ENCODE measurements at places on chromosomes 3 and 15.
A peak's percentile ranks its signal among the peaks of the same experiment; 100 is the strongest.

- no peak for DNase-seq
Measured at GRCh38 chr3:29649815-29650547, 369.1 kb downstream of the RBMS3 start.

GRCh38 chr3:35677797-35678196, 38.5 kb downstream of the ARPP21 start:
- no peak for DNase-seq

GRCh38 chr3:9156604-9157003, 92.8 kb downstream of the SRGAP3 start:
- DNase-seq, result no peak

- no peak for DNase-seq
Measured at GRCh38 chr3:90011131-90011530, 903.7 kb downstream of the EPHA3 start.

- no peak for DNase-seq
Measured at GRCh38 chr3:153574445-153574844, 412.4 kb downstream of the RAP2B start.

GRCh38 chr15:65333856-65334255, 29.4 kb downstream of the RNU5B-1 start:
- DNase-seq, result no peak

DNA sequence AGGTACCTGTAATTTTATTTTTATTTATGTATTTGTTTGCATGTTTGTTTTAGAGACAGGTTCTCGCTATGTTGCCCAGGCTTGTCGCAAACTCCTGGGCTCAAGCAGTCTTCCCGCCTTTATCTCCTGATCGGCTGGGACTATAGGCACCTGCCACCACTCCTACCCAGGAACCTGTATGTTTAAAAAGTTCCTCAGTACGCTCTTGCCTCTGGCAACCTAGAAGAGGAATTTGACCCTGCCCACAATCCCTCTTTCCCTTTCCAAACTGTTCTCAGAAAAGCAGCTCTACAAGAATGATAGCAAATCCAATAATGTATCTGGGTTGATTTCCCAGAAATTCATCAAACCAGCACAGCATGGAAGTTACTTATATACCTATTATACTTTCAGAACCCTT, 20.9 kb upstream of the PHLDB2 start:
- DNase-seq, result no peak

DNA sequence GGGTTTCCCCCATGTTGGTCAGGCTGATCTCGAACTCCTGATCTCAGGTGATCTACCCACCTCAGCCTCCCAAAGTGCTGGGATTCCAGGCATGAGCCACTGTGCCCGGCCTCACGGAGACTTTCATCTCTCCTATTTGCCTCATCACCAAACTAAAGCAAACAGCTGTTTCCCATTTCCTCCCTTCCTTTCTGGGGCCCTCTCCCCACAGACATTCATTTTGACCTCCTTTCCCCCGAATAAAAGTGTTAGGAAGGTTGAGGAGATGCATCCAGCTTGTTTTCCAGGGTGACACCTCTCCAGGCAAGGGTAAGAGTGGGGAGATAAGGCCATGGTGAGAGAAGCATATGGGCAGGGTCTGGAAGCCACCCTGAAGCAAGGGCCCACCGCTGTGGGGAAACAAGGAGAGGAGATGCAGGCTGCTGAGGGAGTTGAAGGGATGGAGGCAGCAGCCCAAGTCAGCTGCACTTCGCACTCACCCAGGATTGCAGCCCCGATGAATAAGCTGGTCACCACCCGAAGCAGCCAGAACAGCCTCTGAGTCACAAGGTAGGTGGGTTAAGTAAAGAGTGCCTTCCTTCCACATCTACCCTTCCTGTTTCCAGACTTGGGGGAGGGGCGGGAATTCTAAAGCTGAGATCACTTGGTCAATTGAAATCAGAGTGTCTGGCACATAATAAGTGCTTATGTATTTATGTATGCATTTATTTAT, 7.7 kb downstream of the DUOXA2 start:
- no peak for DNase-seq

DNA sequence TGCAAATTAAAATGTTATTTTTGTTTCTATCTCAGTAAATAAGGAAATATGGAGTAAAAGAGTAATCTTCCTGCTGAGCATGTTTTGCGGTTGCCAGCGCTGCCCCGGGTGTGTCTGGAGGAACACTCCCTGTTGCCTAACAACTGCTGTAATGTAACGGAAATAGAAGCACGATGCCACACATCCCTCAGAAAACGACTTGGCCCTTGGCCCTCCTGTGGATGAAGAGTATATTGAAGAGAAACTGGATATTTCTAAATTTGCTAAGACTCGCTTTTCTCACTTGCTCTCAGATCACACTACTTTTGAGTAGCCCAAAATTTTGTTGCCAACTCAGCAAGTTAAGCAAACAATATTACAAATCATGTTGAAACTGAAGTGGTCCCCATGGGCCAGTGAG, 18.9 kb downstream of the CX3CR1 start:
- DNase-seq, result peak; percentile 73

DNA sequence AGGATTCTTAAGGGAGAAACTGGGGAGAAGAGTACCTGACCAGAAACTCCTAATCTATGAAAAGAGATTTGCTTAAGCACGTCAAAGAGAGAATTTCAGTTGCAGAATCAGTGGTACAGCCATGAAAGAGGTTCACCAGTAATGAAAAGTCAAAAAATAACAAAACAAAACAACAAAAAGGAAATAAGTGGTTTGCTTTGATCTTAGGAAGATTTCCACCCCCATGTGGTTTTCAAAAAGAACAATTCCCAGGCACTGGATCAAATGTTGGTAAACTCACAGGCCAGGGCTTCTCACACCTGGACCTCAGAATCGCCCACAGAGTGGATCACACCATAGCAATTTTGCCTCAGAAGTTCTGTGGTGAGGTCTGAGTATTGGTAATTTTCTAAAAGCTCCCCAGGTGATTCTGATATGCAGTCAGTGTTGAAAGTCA, 67.5 kb downstream of the TMEM39A start:
- DNase-seq, result no peak

DNA sequence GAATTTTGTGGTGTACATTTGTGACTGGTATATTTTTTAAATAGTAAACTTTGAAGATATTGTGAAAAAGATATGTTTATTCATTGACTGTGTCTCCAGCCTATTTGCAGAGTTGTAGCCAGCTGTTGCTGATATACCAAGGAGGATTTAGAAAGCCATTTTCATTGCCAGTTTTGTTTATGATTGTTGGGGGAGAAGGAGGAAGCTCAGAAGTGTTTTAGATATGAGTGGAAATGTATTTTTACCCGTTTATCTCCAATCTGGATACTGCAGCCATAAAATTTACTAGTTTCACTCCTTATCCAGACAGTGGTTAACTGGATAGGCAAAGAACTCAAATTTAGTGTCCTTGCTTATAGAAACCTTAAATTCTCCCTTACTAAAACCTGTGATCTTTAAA, 18.8 kb downstream of the ATP11B start:
- no peak for DNase-seq

GRCh38 chr15:67068710-67069400, 3.5 kb downstream of the SMAD3 start:
- no peak for DNase-seq

DNA sequence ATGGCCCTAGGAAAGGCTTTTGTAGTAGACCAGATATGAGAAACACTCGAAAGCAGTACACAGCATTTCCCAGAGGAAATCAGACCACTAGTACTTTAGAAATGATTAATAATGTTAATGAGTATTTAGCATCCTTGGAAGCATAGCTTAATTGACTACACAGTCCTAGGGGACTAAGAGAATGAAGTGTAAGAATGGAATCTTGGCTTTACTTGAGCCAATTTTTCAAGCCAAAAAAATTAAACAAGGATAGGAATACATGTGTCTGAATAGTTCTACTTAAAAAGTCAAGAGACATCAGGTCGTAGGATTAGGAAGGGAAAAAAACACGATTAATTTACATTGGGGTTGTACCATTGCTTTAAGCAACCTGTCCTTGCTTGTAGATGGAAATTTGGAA, 38.2 kb downstream of the DPPA2 start:
- no peak for DNase-seq

GRCh38 chr15:39177561-39177960, 403.3 kb upstream of the THBS1 start:
- no peak for DNase-seq

DNA sequence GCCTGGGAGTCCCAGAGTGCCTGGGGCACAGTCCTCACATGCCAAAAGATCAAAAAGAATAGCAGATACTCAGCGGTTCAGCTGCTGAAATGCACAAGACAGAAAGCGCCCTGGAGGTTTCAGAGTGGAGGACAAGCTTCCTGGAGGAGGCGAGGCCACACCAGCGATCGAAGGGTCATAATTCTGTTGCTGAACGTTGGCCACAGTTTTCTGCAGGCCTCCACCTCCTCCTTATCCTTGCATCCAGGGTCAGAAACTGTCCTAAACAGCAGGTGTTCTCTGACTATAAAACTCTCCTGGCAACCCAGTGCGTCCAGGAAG, 220.3 kb upstream of the LINGO1 start:
- DNase-seq, result no peak

DNA sequence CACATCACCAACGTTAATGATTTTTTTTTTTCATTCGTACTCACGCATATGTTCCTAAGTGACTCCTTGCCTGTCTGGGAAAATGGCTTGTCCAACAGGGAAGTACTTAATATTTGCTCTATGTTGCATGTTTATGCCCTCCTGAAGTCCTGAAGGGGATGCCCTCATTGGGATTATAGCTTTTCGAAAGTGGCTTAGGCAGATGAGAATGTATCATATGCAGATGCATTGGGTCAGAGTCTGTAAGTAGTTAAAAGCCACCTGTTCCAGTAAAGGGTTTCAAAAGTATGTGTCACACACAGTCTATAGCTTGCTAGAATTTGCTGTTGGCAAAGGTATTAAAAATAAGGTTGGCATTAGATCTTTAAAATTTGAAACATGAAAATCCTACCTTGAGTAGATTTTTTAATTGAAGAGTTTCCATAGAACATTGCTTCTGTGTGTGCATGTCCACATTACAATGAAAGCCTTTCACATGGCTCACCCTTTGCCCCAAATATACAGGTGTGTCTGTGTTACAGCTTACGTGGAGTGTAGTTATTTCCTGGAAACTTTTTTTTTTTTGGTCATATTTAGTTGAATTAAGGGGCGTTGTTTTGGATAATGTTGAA, 2.1 kb downstream of the ABHD17C start:
- no peak for DNase-seq

GRCh38 chr15:40483919-40484318, 13.1 kb downstream of the CHST14 start:
- no peak for DNase-seq

DNA sequence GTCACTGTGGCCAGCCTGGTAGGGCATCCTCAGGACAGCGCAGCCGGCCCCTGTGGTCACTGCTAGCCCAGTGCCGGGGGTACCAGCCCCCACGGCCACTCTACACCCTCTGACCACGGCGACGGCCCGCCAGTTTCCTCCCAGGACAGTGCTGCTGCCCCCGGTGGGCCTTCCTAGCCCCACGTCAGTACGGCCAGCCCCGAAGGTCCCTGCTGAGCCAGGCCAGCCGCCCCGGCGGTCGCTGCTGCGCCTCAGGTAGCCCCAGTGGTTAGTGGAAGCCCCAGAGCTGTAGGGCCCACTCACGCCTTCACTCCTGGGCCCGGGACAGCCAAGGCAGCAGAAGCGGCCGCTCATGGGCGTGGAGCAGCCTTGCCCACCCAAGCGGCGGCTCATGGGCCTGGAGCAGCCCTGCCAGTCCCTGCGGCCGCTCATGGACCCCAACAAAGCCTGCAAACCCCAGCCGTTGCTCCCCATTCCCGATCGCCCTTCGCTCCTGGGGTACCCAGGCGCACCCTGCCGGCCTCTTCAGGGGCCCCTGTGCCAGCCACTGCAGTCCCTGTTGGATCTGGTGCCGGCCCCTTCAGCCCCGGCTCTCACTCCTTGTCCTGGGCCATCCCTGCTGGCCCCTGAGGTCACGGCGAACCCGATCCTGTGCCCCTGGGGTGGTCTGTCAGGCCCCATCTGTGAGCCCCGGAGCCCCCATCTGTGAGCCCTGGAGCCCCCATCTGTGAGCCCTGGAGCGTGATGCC, 9.5 kb upstream of the ROPN1B start:
- DNase-seq, result no peak

DNA sequence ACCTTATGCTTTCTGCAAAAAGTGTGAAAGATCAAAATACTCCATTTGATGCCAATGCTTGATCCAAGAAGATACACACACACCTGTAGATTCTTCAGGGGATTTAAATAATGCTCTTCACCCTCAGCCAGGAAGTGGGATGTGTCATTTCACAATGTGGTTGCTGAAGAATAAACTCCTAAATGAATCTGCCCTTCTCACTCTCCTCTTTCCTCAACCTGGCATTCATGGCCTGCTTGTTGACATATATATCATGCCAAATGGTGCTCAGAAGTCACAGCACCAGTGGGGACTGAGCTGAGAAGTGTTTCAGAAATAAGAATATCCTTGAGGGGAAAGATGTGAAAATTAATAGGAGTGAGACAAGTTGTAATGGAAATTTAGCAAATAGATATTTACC, 146.6 kb upstream of the ARHGEF26 start:
- no peak for DNase-seq

GRCh38 chr3:105850593-105850992, 18.2 kb downstream of the CBLB start:
- DNase-seq, result no peak

GRCh38 chr3:102722317-102722716, 287.5 kb downstream of the ZPLD1 start:
- DNase-seq, result no peak

DNA sequence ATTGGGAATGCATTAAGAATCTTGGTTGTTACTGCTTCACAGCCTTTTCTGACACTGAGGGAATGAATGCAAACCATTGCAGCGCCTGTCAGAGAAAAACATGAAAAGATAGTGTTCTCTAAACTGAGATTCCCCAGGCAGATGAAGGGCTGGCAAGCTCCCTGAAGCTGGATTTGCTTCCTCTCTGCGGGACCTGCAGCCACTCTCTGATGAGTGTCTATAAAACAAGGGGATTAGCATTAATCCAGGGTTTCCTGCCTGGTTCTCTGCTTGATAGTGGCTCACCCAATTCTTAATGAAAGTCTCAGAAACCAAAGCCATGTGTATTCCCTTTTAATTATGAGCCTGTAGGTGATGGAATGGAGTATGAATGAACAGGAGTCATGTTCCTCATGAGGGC, 344.3 kb upstream of the UMPS start:
- DNase-seq, result no peak

- no peak for DNase-seq
Measured at GRCh38 chr15:91127236-91127955, 27.3 kb downstream of the SV2B start.

- no peak for DNase-seq
Measured at GRCh38 chr3:129060276-129061022, at the start of gene GP9. Gene GP9, plus strand, starts transcription at chr3:129060779. Its CDS starts 961 bp downstream, at chr3:129061740.

- DNase-seq, result no peak
Measured at GRCh38 chr3:153829606-153830170, 291.5 kb upstream of the ARHGEF26 start.

- no peak for DNase-seq
Measured at GRCh38 chr15:100111125-100112060, 230.4 kb downstream of the ADAMTS17 start.

GRCh38 chr3:171775943-171776342, 34.3 kb downstream of the PLD1 start:
- no peak for DNase-seq

- DNase-seq, result no peak
Measured at GRCh38 chr3:78178740-78179363, 1139.0 kb downstream of the ROBO2 start.

- DNase-seq, result no peak
Measured at GRCh38 chr3:183796372-183796771, 29.0 kb downstream of the MAP6D1 start.

GRCh38 chr3:172678068-172678467, 32.8 kb downstream of the NCEH1 start:
- no peak for DNase-seq

Data from HEK293T (cell line).